AG09309 (cell line): ENCODE measurements at places on chromosomes 16 and 17.

- DNase-seq: no peak
Measured at GRCh38 chr17:39628655-39629493, 2.1 kb downstream of the PPP1R1B start.

- DNase-seq: no peak
Measured at GRCh38 chr17:68238164-68238870, 9.5 kb upstream of the AMZ2 start.

GRCh38 chr16:3020604-3021448 is 658 bp downstream of the TNFRSF12A start:
- peak; percentile 68 for DNase-seq

GRCh38 chr16:11852092-11852809 is 909 bp upstream of the RSL1D1 start:
- no peak for DNase-seq

DNA sequence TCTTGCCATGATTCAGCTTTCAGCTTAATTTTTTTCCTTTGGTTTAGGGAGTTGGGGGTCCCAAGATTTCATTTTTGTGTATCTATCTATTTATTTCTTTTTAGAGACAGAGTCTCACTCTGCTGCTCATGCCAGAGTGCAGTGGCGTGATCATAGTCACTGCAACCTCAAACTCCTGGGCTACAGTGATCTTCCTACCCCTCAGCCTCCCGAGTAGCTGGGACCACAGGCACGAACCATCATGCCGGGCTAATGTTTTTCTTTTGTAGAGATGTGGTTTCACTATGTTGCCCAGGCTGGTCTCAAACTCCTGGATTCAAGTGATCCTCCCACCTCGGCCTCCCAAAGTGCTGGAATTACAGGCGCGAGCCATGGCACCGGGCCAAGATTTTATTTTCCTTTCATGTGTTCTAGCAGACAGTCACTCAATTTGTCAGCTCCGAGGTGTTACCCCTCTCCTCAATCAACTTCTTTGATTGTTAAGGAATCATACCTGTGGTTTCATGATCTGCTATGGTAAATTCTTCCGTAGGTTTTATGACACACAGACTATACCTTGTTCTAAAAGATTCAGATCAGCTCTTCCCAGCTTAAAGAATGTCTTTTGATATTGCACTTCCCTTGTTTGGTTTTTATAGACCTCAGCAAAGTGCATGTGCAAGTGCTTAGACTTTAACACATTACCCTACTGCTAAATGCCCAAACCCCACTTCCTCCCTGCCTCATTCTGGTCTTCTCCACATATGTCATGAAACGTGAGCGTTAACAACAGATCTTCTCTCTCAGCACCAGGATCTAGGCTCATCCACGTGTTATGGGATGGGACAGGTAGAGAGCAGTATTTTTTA is 13.0 kb downstream of the UNC45B start:
- DNase-seq: no peak

DNA sequence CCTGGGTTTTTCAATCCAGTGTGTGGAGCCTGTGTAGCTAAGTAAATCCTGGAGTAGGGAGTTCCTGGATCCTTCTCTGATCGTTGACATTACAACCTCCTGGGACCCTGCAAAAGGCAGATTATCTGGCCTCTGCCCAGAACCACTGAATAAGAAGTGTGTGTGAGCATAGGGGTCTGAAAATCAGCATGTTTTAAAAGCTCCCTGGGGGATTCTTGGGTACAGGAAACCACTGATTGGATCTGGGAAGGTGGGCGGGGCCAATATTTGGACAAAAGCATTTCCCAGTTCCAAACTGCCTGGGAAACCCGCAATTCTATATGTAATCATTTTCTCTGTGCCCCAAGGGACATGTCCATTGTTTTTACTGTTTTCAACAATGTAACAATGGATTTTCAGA is 27.2 kb upstream of the BEAN1 start:
- no peak for DNase-seq

DNA sequence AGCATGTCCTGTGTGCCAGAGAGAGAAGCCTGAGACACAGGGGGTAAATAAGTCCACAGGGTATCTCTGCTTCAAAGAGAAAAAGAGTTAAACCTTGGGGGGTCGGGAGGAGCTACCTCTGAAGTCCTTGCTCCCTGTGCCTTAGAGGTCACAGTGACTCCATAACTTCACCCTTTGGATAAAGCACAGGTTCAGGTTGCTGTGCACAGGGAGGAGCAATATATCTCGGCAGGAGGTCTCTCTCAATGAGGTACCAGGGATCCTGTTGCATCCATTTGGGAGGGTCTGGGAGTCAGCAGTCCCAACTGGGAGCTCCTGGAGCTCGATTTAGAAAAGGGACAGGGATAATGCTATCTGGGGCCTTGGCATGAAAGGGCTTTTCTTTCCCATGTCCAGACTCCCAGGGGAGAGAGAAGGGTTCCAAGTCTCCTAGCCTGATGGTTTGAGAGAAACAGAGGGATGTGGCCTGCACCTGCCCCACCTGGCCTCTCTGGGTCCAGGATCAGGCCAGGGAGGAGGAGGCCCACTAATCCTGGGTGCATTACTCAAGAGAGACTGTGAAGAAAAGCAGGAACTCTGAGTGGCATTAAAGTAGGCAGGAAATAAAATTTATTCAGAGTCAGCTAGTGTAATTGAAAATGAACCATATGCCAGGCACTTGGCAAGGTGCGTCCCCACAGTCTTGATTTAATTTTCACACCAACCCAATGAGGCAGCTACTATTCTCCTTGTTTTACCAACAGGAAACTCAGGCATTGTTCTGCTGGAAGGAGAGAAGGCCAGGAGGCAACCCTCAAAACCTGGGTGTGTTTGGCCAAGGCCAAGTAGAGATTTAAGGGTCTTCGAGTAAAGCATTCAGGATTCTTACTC is 40.7 kb downstream of the CUEDC1 start:
- no peak for DNase-seq

- DNase-seq: no peak
Measured at GRCh38 chr16:85816159-85816558, 16.7 kb downstream of the COX4I1 start.

GRCh38 chr17:66468241-66469087 is 166.1 kb downstream of the PRKCA start:
- no peak for DNase-seq

- DNase-seq: peak; percentile 56
Measured at GRCh38 chr17:50550661-50551432, 3.9 kb downstream of the SPATA20 start.

DNA sequence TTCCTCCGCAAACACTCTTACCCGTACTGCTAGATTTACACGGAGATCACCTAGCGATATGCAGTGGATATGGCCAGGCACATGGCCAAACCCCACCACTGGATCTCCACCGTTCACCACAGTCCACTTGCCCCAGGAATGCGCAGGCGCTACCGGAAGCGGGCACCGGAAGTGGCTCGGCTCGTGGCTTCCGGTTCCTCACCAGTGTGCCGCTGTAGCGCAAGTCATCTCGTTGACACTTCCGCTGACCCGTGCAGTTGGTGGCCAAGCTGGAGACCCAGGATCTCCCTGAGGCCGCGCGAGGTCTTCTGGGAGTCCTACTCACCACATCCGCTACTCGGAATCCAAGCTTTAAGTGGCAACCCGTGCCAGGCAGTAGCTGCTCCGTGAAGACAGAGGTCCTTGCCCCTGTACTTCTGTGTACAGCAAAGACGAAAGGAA is 11.5 kb downstream of the ZNF597 start:
- DNase-seq: no peak

DNA sequence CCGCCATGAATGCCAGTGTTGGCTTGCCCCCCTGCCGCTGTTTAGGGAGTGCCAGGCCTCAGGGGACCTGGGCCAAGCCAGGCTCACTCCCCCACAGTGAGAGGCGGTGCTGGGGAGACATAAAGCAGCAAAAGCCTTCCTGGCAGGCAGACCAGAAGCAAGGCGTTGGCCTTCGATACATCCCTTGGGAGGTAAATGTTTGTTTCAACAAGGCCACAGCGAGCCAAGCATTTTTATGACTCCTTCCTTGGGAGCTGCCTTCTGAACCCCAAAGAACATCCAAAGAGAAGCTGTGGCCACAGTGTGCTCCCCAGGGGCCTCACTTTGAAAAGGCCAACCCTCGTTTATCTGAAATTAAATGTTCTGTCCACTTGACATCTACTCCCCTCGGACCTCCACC is 119.7 kb upstream of the CIBAR2 start:
- DNase-seq: no peak

DNA sequence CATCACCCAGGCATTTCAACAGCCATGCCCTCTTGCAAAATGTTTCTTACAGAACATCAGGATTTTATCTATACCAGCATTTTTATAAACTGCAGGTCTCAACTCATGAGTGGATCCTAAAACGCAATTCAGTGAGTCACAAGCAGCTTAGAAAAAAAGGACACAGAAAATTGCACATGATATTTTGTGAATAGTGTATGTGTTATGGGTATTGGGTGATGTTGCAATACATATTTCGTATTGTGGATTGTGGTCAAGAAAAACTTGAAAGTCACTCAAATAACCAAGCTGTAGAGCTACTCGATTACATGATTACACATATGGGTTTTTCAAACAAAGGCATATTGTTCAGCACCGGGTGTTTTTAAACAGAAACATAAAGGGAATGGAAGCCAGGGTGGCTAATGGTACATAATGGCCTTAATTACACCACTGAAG is 1.4 kb downstream of the WIPI1 start:
- peak; percentile 90 for DNase-seq
